ENCODE measurements at places on chromosomes 12 and 14.

DNA sequence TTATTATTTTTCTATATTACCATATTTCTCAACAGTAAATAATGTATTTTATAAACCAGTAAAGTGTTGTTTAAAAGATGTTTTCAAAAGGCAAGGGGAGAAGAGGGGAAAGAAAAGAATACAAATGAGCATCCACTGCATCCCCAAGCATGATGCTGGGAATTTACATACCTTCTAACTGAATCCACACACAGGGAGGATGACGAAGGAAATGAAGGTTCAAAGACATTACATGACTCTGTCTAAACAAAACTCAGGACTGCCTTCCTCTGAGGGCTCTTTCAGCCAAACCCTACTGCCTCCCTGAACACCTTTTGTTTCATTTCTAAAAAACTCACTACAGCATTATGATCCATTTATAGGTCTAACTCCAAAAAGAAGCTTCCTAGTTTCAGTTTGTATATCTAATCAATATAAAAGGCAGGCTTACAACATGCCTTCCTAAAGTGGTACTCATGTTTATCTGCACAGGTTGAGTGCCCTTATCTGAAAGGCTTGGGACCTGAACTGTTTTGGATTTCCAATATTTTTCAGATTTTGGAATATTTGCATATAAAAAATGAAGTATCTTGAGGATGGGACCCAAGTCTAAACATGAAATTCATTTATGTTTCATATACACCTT is 30.3 kb downstream of the DICER1 start:
- DNase-seq = no peak

DNA sequence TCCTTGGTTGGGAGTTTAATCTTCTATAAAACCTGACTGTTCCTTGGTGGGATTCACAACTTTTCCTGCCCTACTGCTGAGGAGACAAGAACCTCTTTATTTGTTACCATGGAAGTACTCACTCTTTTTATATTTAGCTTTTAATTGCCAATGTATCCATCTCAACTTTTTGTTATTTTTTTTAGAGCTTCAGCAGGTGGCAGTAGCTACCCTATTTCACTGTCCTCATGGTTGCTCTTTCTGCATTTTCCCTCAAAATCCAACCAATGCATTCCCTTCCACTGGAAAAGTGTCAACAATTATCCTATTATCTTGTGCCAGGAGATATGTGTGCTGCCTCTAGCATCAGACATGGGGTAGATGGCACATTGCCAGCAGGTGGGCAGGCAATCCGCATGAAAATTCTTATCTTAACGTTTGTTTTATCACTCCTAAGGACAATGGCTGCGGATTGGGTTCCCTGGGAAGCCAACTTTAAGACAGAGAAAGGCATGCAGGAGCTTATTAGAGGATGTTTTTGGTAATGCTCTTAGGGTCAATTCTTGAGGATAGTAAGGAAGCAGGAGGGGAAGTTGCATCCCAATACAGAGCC is 406.4 kb downstream of the SNAPC1 start:
- DNase-seq = no peak

DNA sequence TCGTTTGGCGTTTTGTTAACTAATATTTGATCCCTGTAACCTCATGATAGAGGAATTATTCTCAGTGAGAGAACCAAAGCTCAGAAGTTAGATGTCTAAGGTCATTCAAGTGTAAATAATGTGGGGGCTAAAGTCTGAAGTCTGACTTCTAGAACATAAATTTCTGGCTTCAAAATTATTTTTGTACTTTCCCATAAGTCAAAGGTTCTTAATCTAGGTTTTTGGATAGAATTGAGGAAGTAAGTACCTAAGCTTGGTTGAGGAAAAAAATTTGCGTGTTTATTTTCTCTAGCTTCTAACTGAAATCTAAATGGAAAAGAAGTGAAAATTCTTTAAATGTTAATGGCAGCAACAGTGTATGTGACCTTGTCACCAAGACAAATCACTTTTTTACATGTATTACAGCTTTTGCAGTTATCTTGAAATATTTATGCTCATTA is 2.3 kb downstream of the LARP4 start:
- DNase-seq = no peak

- DNase-seq = no peak
Measured at GRCh38 chr14:99698236-99698635, 14.1 kb downstream of the CYP46A1 start.

Measured in DMS79 treated with DMSO at 0.1 percent for 48 hours (cell line).